ENCODE measurements at places on chromosomes 11 and 22.

DNA sequence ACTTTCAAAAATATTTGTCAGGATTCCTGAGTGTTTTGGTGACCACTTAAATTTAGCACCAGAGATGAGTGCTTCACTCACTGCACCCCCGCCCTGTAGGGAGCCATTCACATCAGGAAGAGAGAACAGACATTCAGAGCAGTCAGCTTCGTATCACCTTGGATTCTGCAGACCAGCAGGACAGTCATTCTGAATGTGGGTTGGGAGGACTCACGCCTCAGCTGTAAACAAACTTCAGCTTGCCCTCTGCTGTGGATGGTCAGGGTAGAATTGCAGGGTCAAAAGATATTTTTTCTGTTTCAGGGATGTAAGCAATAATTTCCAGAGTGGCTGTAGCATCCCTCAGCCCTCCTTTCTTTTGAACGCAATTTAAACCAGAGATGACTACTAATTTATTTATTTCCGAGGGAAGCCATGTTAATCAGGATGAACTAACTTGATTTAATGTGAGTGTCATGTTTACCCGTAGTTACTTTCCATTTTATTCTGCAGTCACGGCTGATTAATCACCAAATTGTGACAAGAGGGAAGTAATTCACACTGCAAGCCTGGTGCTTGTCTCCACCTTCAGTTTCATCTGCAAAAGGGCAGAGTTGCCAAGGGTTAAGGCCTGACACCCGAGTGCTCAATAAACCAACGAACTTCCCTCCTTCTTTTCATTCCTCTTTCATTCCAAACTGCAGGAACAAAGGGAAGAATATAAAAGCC is 174.2 kb upstream of the DDI1 start:
- DNase-seq = no peak

- no peak for DNase-seq
Measured at GRCh38 chr11:2264366-2265053, 5.9 kb downstream of the ASCL2 start.

DNA sequence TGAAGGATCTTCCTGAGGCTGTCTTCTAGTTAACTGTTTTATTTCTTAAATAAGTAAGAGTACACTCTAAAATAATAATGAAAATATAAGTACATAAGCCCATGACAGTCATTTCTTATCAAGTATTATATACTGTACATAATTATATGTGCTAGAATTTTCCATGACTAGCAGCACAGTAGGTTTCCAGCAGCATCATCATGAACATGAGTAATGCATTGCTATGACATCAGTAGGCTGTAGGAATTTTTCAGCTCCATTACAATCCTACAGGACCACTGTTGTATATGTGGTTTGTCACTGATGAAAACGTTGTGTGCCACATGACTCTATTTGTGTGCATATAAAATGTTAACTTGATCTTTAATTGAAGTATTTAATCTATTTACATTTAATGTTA is 22.0 kb downstream of the ZNF202 start:
- no peak for DNase-seq

- no peak for DNase-seq
Measured at GRCh38 chr11:47545298-47545697, 7.6 kb downstream of the CELF1 start.

- DNase-seq = no peak
Measured at GRCh38 chr11:76355172-76355571, 25.8 kb downstream of the THAP12 start.

GRCh38 chr22:23828800-23829680 is 9.8 kb downstream of the DERL3 start:
- no peak for DNase-seq

GRCh38 chr11:67647471-67647870 is 3.1 kb downstream of the ACY3 start:
- DNase-seq = no peak

- DNase-seq = no peak
Measured at GRCh38 chr11:134561331-134561720, 149.3 kb upstream of the B3GAT1 start.

GRCh38 chr11:6646918-6647679 is 8.5 kb downstream of the DCHS1 start:
- DNase-seq = no peak

- no peak for DNase-seq
Measured at GRCh38 chr22:41561788-41562187, 978 bp downstream of the CSDC2 start.

DNA sequence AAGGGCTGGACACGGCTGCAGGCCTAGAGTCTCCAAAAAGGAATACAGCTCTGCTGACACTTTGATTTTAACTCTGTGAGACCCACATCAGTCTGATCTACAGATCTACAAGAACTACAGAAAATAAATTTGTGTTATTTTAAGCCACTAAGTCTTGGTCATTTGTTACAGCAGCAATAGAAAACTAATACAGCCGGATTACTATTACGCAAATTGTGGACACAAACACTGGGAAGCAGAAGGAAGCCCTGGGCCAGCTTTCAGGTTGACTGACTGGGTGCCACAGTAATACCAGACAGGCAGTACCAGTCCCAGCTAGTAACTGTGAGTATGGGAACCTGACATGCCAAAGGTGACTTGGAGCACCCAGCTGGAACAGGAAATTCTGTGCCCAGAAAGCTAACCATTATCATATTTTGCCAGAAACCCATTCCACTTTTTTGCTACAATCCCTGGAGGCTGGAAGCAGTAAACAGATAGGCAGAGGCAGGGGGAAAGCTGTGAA is 13.4 kb downstream of the SLC25A17 start:
- no peak for DNase-seq

- peak; percentile 31 for DNase-seq
Measured at GRCh38 chr11:35163702-35164496, 24.9 kb downstream of the CD44 start.

DNA sequence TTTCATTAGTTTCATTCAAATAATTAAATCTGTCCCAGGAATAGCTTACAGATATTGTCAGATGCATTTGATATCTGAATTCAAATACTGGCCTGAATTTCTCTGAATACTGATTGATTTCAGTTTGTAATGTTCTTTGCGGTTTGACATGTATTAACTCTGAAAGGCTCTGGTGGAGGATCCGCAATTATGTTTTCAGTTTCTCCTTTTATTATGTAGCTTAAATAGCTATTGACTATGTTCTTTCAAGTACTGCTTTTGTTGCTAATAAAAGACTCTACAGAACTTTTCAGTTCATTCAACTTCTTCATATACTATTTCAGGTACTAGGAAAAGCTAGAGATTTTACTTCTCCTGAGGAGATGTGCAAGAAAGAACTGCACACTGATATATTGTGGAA is 2085.4 kb upstream of the RAG2 start:
- no peak for DNase-seq

- DNase-seq = no peak
Measured at GRCh38 chr11:7787239-7787638, 9.5 kb downstream of the OR5P2 start.

DNA sequence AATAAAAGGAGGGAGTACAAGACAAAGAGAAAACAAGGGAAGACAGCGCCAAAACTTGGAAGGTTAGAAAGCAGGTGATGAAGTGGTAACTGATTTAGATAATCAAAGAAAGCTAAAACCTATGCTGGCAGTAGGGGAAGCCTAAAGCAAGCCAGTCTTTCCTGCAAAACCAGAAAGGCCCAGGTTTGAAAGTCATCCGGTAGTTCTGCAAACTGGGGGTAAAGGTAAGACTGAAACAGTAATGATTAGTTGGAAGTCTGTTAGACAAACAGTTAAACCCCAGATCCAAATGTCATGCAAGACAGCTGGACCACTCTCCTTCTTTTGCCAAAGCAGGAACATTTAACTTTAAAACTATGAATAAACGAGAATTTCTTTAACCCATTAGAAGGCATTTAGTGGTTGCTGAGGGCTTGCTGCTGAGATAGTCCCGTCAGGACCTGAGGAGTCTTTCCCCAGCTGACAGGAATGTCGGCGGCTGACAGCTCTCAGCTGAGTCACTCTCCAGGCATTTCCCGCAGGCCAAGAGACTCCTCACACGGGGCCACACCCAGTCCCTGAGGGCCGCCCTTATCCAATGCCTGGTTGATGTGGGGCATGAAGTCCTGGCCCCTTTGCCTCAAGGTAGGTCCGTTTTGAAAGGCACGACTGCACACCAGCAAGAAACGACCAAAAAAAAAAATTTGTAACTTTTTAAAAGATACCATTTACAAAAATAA is 36.3 kb upstream of the CFAP300 start:
- no peak for DNase-seq

DNA sequence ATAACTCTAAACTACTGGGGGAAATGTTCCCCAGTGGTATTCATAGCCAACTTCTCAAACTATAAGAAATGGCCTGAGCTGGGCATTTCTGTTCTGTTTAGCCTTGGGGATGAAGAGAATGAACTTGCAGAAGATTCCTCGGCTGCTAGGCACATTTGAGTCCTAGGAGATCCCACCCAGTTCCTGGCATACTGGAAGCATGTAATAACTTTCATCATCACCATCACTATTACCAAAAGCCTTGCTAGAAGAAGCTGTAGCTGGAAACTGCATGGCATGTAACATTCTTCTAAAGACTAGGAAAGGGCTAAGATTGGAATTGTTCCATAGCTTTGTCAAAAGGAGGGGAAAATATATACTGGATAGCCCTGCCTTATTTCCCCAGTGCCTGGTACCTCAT is 40.1 kb upstream of the SLC1A2 start:
- no peak for DNase-seq

GRCh38 chr11:66068923-66069714 is 953 bp upstream of the PACS1 start:
- peak; percentile 62 for DNase-seq

GRCh38 chr22:32478994-32479393 is 4.4 kb downstream of the FBXO7 start:
- no peak for DNase-seq

- DNase-seq = no peak
Measured at GRCh38 chr11:100576718-100577021, 110.4 kb upstream of the ARHGAP42 start.

GRCh38 chr22:26450453-26451185 is 21.6 kb downstream of the ASPHD2 start:
- DNase-seq = no peak

DNA sequence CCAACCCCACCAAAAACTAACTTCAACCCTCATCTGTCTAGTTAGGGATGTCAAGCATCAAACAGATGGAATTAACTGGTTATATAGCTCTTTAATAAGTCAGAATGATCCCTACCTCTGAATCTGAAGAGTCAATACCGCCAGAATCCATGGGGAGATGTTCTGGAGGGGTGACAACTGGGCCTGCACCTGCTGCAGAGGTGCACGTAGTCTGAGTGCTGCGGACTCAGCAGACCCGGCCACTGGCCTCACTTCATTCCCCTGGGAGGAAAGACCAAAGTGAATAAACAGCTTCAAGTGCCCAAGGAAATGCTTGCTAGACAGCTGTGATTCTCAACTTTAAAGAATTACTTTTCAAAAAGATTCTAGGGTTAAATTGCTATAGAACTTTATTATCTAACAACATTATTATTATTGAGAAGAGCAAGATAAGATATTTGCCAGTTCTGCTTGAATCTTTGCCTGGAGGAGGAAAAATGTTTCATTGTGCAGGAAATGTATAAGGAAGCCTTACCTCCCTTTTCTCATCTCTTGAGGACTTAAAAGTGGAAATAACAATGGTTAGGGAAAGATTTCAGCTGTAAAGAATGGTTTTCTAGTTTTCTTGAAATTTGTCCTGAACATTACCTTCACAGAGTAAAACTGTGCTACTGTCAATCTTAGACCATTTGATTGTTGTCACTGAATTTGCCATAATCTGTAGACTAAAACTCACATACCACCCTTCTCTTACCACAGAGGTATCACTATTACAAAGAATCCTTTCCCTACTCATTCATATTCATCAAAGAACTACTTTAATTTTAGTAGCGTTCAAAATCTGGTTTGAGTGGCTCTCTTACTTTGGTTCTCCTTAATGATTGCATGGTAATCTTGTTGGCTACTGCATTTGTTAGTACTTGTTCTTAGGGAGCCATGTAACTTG is 4.2 kb downstream of the XBP1 start:
- no peak for DNase-seq

- no peak for DNase-seq
Measured at GRCh38 chr22:43050995-43051394, 36.0 kb upstream of the PACSIN2 start.

- DNase-seq = no peak
Measured at GRCh38 chr22:45834795-45835194, 142.2 kb downstream of the WNT7B start.

DNA sequence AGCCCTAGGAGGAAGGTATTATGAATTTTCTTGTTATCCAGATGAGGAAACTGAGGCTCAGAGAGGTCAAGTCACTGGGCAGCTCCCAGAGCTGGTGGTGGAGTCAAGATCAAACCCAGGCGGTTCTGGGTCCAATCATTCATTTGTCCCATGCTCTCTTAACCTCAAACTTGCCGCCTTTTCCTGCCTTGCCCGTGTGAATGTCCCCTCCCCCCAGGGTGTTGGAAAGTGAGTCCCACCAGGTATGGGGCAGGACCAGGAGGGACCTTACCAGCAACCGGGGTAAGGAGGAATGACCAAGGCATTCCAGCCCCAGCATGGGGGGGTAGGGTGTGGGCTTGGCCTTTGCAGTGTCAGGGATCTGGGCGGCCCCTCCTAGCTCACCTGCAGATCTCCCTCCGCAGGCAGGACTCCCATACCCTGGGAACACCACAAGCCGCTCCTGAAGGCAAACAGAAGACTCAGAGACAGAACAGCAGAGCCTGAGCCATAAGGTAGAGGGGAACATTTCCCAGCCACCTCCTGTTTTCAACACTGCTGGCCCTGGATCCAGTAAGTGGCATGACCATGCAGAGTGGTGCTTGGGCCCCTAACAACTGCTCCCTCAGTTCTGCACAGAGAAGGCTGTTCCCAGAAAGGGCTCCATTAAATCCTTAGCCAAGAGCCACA is 41.2 kb upstream of the SYT7 start:
- no peak for DNase-seq

- DNase-seq = no peak
Measured at GRCh38 chr11:123519055-123519796, 89.2 kb downstream of the GRAMD1B start.

DNA sequence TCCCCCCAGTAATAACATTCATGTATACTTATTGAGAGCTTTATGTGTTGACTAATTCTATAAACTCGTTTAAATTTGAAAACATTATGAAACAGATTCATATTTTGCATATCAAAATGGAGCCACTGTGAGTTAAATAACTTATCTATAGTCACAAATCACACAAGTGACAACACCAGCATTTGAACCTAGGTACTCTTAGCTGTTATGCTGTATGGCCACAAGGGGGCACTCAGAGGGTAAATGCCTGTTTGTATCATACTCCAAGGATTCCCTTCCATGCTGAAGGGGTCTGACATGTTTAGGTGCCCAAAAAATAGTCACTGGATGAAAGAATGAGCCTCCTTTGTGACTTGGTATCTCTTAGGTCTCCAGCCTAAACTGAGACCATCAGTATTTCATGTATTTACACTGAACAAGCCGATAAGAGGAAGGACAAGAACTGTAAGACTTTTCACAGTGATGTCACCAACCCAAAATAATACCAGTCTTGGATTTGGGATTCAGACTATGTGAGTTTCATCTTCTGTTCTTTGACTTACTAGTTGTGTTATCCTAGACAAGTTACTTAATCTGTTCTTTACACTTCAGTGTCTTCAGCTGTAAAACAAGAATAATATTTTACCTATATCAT is 12.2 kb upstream of the OR52D1 start:
- DNase-seq = peak; percentile 76

GRCh38 chr11:35748644-35749043 is 86.1 kb downstream of the TRIM44 start:
- DNase-seq = no peak
